ENCODE measurements at places on chromosomes 7 and 10. TPM values are rescaled to one million over a fixed set of nuclear protein-coding genes. Genes with fewer than 3 reads are reported as not detected.

- no peak for DNase-seq
- H3K4me3 ChIP-seq = no peak overlapping the region
- H3K4me1 ChIP-seq = no peaks in the 10 kb centered on the region
- peaks cover 6% of the 10 kb centered on the region for H3K27me3 ChIP-seq
Measured at GRCh38 chr10:133226251-133226808, 3.7 kb upstream of the UTF1 start.

Gene TMEM236
- 0.11 TPM for total RNA-seq

DNA sequence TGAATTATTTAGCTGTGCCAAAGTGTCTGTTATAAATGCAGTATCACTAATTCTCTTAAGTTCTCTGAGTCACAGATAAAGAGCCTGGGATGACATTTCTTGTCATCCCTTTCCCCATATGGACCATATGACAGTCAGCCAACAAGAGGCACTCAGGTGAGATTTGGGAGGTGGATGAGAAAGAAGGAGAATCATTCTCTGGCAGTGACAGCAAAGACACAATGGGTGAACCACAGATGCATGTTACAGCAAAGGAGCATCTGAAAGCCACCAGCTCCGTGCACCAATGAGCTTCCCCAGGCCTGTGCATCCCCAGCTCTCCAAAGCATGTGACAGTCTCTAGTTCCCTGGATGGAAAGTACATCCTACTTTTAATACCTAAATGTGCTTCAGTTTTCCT, 10.8 kb downstream of the GIMAP6 start:
- no peak overlapping the region for H3K4me3 ChIP-seq
- H3K27me3 ChIP-seq = no peaks in the 10 kb centered on the region
- H3K36me3 ChIP-seq = peaks cover 4% of the 10 kb centered on the region

Gene PNLIP
- total RNA-seq = not detected

Gene EN2
- not detected for total RNA-seq

DNA sequence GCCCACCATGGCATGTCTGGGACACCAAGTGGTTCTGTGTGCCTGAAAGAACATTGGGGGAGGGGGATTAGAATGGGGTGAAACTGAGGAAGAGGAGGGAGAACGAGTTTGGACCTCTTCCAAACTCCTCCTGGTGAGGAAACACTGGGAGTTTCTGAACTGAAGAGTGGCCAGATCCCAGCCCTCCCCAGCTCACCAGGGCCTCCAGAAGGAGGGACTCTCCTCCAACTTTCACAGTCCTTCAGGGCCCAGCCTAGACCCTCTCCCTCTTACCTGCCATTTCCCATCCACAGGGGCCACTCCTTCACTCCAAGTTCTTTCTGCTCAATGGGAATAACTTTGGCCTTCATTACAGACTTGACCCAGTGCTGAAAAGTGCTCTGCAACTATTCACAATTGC, 132.0 kb upstream of the FOXK1 start:
- no peaks in the 10 kb centered on the region for H3K36me3 ChIP-seq
- no peak overlapping the region for H3K4me3 ChIP-seq
- H3K27me3 ChIP-seq = no peaks in the 10 kb centered on the region
- H3K4me1 ChIP-seq = no peaks in the 10 kb centered on the region

GRCh38 chr10:34886906-34887642, 72.0 kb upstream of the PARD3 start:
- no peaks in the 10 kb centered on the region for H3K36me3 ChIP-seq
- no peak overlapping the region for H3K4me3 ChIP-seq
- no peaks in the 10 kb centered on the region for H3K27me3 ChIP-seq
- H3K27ac ChIP-seq = no peak overlapping the region
- no peaks in the 10 kb centered on the region for H3K4me1 ChIP-seq

- no peak for DNase-seq
- H3K4me1 ChIP-seq = peaks cover 32% of the 10 kb centered on the region
- no peaks in the 10 kb centered on the region for H3K27me3 ChIP-seq
Measured at GRCh38 chr10:70090013-70090412, 37.4 kb downstream of the MACROH2A2 start.

GRCh38 chr10:507355-507699, 182.1 kb downstream of the DIP2C start:
- H3K4me1 ChIP-seq = peaks cover 7% of the 10 kb centered on the region
- H3K4me3 ChIP-seq = no peak overlapping the region

DNA sequence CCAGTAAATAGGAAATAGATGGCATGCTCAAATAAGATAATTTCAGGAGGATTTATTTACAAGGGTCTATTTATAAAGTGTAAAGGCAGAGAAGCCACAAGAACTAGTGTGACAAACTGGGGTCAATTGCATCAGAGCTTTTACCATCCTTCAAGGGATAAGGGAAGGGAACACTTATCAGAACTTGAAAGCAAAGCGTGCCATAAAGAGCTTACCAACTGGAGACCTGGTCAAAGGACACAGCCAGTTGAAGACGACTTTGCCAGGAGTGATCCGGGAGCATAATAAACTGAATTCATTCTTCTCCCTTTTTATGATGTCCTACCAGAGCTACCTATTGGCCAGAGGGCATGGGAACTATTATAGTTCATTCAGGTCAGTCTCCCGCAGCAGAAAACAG, 3.2 kb upstream of the PPP1R3A start:
- no peak overlapping the region for H3K27ac ChIP-seq
- H3K4me1 ChIP-seq = no peaks in the 10 kb centered on the region
- no peaks in the 10 kb centered on the region for H3K27me3 ChIP-seq
- H3K4me3 ChIP-seq = no peak overlapping the region
- no peaks in the 10 kb centered on the region for H3K36me3 ChIP-seq

GRCh38 chr7:80997841-80998240, 79.0 kb upstream of the SEMA3C start:
- no peak overlapping the region for H3K4me3 ChIP-seq
- H3K27ac ChIP-seq = no peak overlapping the region
- no peak for DNase-seq
- H3K36me3 ChIP-seq = no peaks in the 10 kb centered on the region
- no peaks in the 10 kb centered on the region for H3K27me3 ChIP-seq

Gene IDI2
- not detected for total RNA-seq

DNA sequence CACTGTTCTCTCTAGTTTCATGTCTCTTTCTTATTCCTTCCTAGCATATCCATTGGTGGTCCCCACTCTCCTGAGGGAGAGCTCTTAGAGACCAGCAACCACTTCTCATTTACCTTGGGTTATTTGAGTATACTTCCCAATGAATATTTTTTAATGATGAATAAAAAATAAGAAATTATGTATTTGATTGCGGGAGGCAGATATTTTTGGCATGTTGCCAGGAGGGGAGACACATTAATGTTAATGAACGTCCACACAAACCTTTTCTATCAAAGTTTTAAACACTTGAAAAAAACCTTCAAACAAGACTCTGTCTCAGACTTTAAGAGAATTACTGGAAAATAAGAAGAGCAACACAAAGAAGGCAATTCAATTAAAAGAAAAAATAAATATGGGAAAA, 260.6 kb upstream of the MAGI2 start:
- H3K4me1 ChIP-seq = no peaks in the 10 kb centered on the region
- DNase-seq = no peak
- H3K36me3 ChIP-seq = no peaks in the 10 kb centered on the region
- H3K27me3 ChIP-seq = no peaks in the 10 kb centered on the region
- no peak overlapping the region for H3K4me3 ChIP-seq

DNA sequence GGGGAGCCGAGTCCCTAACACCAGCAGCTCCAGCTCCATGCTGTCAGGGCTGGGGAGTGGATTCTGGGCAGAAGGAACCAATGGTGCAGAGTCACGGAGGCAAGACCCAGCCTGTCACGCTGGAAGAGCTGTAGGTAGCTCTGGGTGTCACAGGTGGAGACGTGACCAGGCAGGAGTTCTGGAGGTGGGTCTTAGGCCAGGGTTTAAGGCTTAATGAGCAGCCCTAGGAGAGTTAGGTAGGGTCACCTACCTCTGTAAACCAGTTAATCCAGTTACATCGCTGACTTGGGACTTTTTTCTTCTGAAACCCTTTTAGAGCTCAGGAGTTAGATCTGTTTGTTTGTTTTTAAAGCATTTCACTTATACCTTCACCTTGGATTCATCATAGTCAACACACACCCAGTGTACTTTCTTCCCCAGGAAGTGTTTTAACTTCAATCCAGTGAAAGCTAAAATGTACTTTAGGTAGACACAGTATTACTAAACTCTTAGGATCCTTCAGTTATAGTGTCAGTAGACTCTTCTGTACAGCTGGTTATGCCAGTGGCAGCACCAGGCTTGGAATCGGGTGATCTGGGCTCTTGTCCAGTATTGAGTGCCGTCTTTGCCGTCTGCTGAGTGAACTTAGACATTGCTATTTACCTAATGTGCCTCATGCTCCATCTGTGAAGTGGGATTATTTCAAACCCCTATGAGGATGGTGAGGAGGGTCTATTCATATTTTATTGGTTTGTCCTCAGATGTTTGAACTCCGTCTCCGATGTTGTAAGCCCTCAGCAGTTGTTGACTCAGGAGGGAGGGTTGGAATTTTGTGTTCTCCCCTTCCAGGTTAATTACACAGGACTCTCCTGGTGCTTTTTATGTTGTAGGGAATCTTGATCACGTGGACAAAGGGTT, 31.0 kb downstream of the TACR2 start:
- no peak overlapping the region for H3K27ac ChIP-seq
- peaks cover 7% of the 10 kb centered on the region for H3K4me1 ChIP-seq
- DNase-seq = no peak
- no peaks in the 10 kb centered on the region for H3K27me3 ChIP-seq
- H3K4me3 ChIP-seq = no peak overlapping the region

GRCh38 chr7:70630818-70631457, 501.0 kb upstream of the GALNT17 start:
- H3K4me1 ChIP-seq = no peaks in the 10 kb centered on the region
- H3K27me3 ChIP-seq = no peaks in the 10 kb centered on the region
- H3K36me3 ChIP-seq = no peaks in the 10 kb centered on the region
- DNase-seq = no peak

- no peak overlapping the region for H3K4me3 ChIP-seq
- H3K27me3 ChIP-seq = no peaks in the 10 kb centered on the region
- H3K27ac ChIP-seq = no peak overlapping the region
- no peaks in the 10 kb centered on the region for H3K36me3 ChIP-seq
- no peak for DNase-seq
Measured at GRCh38 chr7:111588065-111588433, 25.8 kb upstream of the IMMP2L start.

GRCh38 chr7:121003986-121004685, 15.6 kb downstream of the CPED1 start:
- no peak overlapping the region for H3K4me3 ChIP-seq
- no peak for DNase-seq
- H3K36me3 ChIP-seq = no peaks in the 10 kb centered on the region

DNA sequence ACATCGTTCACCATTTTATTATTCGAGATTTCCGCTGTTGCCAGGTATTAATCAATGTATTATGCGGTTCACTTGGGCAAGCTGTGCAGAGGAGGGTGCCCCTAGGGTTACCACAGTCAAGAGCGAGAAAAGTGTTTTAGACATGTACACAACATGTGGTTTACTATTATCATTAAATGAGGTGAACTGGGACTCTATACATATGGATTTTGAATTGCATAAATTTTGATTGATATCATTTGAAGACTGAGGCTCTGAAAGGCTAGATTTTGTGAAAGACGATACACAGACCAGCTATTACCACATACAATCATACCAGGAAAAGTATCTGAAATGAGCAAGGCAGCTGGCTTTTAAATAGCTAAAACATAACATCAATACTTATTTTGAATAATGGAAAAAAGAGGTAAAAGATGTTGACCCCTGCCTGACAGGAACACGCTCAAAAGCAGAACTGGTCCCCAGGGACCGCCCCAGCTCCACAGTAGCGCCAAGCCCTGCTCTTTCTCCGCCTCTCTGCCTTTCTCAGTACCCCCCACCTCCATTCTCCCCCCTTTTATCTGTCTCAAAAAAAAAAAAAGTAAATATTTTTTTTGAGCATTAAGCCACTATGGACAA, 413.4 kb upstream of the MKI67 start:
- H3K27ac ChIP-seq = no peak overlapping the region
- peaks cover 6% of the 10 kb centered on the region for H3K27me3 ChIP-seq
- no peaks in the 10 kb centered on the region for H3K36me3 ChIP-seq
- DNase-seq = no peak

- H3K27ac ChIP-seq = peak overlapping the region; percentile 80
- peak overlapping the region; percentile 47 for H3K4me3 ChIP-seq
- peaks cover 98% of the 10 kb centered on the region for H3K4me1 ChIP-seq
Measured at GRCh38 chr10:110865186-110865808, 6.4 kb upstream of the PDCD4 start.

- H3K36me3 ChIP-seq = no peaks in the 10 kb centered on the region
- no peak for DNase-seq
- H3K27ac ChIP-seq = no peak overlapping the region
- H3K27me3 ChIP-seq = no peaks in the 10 kb centered on the region
Measured at GRCh38 chr10:106189292-106189691, 975.2 kb downstream of the SORCS1 start.

Gene OR2A5
- not detected for total RNA-seq

DNA sequence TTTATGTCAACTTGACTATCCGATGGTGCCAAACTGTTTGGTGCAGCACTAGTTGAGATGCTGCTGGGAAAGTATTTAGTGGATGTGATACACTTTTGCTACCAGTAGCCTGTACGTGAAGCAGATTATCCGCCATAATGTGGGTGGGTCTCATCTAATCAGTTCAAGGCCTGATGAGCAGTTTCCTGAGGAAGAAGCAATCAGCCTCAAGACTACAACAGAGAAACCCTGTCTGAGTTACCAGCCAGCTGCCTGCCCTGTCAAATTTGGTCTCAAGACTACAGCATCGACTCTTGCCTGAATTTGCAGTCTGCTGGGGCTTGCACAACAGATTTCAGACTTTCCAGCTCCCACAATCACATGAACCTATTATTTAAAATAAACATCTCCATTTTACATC, 10.9 kb upstream of the RBP3 start:
- H3K36me3 ChIP-seq = no peaks in the 10 kb centered on the region
- H3K27me3 ChIP-seq = no peaks in the 10 kb centered on the region
- no peak overlapping the region for H3K4me3 ChIP-seq

Gene WEE2
- not detected for total RNA-seq

Gene SLC18A2
- total RNA-seq = 0.07 TPM

GRCh38 chr10:125634606-125635005, 48.4 kb downstream of the TEX36 start:
- H3K27ac ChIP-seq = no peak overlapping the region
- no peaks in the 10 kb centered on the region for H3K4me1 ChIP-seq
- H3K4me3 ChIP-seq = no peak overlapping the region
- DNase-seq = no peak
- H3K36me3 ChIP-seq = no peaks in the 10 kb centered on the region

Gene GLI3
- total RNA-seq = 0.44 TPM

GRCh38 chr7:95690367-95690947, 81.9 kb upstream of the DYNC1I1 start:
- DNase-seq = no peak
- H3K4me3 ChIP-seq = no peak overlapping the region
- no peak overlapping the region for H3K27ac ChIP-seq
